ENCODE measurements at places on chromosomes 12 and 14.

- no peak for DNase-seq
These were observed 12.6 kb upstream of the DENND5B start for GRCh38 chr12:31603546-31604009.

DNA sequence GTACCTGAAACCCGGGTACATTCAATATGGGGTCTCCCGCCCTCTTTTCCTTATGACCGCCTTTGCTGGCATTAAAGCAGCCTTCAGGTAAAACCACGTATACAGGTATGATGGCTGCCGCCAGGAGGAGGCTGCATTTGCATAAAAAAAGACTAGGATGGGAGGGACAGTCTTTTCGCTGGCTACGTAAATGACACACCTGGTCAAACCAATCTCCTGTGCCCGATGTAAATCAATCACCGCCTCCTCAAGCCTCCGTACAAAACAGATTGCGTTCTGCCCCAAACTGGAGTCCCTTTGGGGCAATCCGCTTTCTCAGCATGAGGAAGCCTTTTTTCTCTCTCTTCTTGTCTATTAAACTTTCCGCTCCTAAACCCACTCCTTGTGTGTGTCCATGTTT, 8.1 kb upstream of the ALDH1L2 start:
- no peak for DNase-seq

DNA sequence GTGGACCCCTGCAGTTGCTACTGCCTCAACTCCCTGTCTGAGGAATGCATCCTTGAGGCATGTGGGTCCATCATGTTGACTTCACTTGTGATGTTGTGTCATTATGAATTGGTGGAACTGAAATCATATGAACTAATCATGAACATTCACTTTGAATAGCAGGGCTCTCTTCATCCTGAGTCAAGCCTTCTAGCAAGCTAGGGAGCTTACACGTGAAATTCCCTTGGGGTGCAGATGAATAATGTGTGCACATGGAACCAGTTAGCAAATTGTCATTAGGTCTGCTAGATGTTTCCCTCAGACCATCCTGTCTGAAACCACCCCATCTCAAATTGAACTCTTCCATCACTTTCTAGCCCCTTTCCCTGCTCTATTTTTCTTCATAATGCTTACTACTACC, 3.6 kb downstream of the COQ6 start:
- no peak for DNase-seq

GRCh38 chr14:68643673-68644072, 149.2 kb downstream of the ZFP36L1 start:
- DNase-seq, result no peak

GRCh38 chr14:78319887-78320635, 149.9 kb downstream of the NRXN3 start:
- DNase-seq, result no peak

DNA sequence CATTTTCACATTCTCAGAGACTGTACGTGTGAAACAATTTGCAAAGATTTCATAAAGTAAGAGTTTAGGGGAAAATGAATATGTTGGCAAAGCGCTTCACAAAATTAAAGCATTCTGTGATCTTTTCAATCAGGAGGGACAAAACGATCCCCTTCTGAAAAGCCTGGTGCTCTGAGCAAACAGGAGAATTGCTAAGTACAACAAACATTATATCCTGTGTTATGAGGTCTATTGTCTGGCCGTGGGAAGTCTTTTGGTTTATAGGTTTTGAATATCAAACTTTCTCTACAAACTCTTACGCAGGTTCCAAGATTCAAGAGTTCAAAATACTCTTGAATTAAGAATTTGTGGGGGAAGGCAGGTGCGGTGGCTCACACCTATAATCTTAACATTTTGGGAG, 7.2 kb upstream of the FOXN3 start:
- DNase-seq, result no peak

DNA sequence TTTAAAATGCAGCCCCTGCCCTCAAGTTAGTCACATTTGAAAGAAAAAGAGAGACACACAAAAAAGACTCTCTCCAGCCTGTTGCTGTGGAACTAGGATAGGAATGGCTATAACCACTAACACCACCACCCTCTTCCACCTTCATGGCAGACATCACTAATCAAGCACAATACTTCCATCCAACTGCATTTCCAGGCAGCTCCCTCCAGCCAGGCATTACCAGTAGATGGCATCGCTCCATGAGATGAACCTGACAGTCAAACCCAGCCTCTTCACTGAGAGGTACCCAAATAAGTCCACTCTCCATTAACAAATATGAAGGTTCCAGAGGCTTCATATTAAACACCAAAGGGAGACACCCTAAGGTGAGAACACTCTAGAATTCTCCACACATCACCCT, 24.4 kb downstream of the SLC8B1 start:
- no peak for DNase-seq

DNA sequence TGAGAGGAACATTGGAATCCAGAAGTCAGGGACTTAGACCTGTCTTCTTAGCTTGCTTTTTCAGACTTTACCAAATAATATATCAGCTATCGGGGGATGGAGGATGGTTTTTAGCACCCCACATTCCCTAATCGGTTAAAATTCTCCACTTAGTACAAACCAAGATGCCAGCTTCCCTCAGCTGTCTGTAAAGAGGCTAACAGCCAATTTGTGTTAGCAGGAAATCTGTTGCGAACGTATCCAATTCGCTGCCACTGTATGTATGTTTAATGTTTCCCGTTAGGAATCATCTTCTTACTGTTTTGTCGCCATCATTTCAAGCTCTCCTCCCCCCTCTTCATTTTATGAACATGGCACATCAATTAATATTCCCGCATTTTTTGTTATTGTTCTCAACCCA, 289.0 kb downstream of the BCL11B start:
- DNase-seq, result no peak

GRCh38 chr14:57136669-57137328, 131.9 kb downstream of the EXOC5 start:
- no peak for DNase-seq

- no peak for DNase-seq
These were observed 105.8 kb upstream of the TBX3 start for GRCh38 chr12:114789821-114790220.

- peak; percentile 75 for DNase-seq
These were observed 202.7 kb upstream of the FRMD6 start for GRCh38 chr14:51448831-51449670.

- no peak for DNase-seq
These were observed 782.1 kb upstream of the TBX3 start for GRCh38 chr12:115466076-115466475.

GRCh38 chr14:74429221-74429691, 3.2 kb upstream of the SYNDIG1L start:
- DNase-seq, result no peak

DNA sequence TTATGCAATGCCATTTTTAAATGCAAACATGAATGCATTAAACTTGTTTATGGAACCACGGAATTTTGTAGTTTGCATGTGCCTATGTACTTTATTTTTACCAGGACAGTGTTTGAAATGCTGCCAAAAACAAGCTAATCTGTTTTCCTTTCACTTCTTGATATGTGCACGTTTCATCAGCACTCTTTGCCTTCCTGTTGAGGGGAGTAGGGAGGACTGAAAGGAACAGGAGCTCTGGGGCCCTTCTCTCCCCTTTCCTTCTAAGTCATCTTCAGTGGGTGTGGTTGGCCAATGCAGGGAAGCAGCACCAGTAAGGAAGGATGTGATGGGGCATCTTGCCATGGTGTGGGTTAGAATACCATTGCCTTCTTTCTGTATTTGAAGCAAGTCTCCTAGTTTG, 12.1 kb upstream of the PPP4R4 start:
- no peak for DNase-seq

DNA sequence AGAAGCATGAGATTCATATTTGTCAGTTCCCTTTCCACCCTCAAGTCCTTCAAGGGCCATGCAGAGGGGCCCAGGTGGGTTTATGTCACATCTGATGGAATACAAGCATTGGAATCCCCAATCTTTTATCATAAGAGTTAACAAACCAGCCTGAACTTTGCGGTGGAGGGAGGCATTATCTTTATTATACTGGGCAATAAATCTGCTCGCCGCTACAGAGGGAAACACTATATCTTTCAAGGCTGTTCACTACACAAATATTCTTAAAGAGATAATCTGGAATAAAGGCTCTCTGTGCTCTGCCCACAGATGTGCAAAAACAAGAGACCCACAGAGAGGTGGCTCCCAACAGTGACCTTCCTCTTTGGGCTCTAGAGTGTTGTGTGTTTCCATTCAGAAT, 153.6 kb upstream of the PLEKHA5 start:
- DNase-seq, result no peak

GRCh38 chr12:56947633-56948456, 9.6 kb downstream of the RDH16 start:
- DNase-seq, result no peak

DNA sequence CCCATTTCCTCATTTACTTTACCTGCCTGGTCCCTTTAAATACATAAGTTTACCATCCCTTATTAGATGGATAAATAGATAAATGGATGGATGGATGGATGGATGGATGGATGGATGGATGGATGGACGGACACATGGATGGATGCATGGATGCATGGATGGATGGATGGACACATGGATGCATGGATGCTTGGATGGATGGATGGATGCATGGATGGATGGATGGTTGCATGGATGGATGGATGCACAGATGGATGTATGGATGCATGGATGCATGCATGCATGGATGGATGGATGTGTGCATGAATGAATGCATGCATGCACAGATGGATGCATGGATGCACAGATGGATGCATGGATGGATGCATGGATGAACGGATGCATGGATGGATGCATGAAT, 93.6 kb downstream of the DPF3 start:
- no peak for DNase-seq

DNA sequence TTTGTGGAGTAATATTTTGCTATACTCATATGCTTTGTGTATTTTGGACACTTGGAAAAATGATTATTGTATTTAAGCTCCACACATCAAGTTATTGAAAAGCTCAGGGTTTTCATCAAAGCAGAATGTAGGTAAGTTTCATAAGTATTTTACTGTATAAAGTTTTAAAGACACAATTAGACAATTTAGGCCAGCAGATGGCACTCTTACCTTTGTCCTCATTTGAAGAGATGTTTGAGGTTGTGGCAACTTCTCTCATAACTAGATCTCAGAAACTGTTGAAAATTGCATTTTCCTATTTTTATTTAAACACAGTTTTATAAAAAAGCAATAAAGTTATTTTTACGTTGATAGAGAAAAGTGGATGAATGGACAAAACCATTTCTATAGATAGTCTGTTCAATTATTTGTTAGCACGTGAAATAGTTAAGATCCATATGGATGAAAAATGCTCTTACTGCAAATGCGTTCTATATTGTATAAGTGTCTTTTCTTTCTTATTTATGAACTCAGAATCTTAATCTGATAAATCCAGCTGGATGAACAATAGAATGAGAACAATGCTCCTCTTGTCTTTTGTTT, 300.0 kb downstream of the AEBP2 start:
- DNase-seq, result peak; percentile 78

- DNase-seq, result no peak
These were observed 33.2 kb downstream of the SAMD4A start for GRCh38 chr14:54599966-54600716.

- DNase-seq, result no peak
These were observed 43.3 kb downstream of the IQSEC3 start for GRCh38 chr12:109872-110271.

DNA sequence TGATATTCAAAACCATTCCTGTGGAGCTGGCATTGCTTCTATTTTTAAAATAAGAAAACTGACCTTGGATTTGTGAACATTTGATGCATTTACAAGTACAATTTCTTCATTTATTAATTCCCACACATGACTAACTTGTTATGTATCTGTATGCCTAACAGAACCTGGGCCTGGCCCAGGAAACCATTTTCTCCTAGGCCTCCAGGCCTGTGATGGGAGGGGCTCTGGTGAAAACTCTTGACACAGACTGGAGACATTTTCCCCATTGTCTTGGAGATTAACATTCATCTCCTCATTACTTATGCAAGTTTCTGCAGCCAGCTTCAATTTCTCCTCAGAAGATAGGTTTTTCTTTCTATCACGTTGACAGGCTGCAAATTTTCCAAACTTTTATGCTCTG, 42.0 kb downstream of the GLIPR1L2 start:
- DNase-seq, result no peak

- DNase-seq, result no peak
These were observed 56.4 kb downstream of the VCPKMT start for GRCh38 chr14:50059763-50060616.

DNA sequence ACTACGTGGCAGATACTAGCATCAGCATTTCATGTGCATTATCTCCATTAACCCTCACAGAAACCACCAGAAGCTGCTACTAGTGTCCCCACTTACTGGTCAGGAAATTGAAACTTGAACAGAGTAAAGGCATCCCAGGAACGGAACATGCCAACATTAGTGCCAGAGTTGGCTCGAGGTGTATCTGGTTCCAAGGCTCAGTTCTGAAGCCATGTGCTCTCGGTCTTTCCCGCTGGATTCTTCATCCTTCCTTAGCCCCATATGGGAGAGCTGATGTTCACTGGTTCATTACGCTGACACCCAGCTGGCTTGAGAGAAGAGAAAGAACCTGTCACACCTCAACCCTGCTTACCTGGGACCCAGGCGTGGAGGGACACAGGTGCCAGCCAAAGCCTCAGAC, 91.5 kb downstream of the TBX5 start:
- DNase-seq, result no peak

DNA sequence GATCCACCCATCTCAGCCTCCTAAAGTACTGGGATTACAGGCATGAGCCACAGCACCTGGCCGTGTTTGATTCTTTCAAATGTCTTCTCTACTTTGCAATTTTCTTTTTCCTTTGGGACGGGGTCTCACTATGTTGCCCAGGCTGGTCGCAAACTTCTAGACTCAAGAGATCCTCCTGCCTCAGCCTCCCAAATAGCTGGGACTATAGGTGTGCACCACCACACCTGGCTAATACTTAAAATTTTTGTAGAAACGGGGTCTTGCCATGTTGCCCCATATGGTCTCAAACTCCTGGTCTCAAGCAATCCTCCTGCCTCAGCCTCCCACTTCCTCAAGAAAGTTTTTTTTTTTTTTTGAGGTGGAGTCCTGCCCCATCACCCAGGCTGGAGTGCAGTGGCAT, 1.7 kb downstream of the GATC start:
- DNase-seq, result no peak

DNA sequence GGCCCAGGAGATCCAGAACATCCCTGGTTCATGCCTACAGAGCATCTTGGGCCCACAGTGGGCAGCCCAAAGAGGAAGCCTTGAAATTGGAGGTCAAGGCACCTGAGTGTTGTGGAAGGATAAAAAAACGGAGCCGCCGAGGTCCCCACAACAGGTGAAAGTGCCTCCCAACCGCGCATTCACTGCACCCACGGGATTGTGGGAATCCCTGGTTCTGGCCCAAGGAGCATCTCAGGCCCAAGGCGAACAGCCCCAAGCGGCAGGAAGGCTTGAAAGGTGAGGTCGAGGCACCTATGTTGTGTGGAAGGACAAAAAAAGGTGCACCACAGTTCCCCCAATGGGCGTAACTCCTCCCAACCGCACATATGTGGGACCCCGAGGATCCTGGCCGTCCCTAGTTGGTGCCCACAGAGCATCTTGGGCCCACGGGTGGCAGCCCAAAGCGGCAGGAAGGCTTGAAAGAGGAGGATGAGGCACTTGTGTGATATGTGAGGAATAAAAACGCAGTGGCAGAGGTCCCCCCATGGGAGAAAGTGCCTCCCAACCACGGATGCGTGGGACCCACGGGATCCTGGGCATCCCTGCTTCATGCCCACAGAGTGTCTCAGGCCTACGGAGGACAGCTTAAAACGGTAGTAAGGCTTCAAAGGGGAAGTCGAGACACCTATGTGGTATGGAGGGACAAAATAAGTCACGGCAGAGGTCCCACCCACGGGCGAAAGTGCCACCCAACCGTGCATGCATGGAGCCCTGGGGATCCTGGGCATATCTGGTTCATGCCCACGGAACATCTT, 583.9 kb downstream of the ALG10 start:
- DNase-seq, result no peak

Data from astrocyte of the cerebellum (primary cell).